Adrenal gland (tissue), 19 donors: ENCODE measurements at places on chromosomes 2 and 18. TPM values are rescaled to one million over a fixed set of nuclear protein-coding genes. Genes with fewer than 3 reads are reported as not detected.

Gene CFC1
- not detected for total RNA-seq

Gene GLI2
- 2.8 TPM for total RNA-seq

Gene CABLES1
- 11.2 TPM for total RNA-seq

Gene FABP1
- total RNA-seq, result not detected

Gene ABCG8
- 0.07 TPM for total RNA-seq

Gene LRRTM1
- total RNA-seq, result 0.27 TPM

DNA sequence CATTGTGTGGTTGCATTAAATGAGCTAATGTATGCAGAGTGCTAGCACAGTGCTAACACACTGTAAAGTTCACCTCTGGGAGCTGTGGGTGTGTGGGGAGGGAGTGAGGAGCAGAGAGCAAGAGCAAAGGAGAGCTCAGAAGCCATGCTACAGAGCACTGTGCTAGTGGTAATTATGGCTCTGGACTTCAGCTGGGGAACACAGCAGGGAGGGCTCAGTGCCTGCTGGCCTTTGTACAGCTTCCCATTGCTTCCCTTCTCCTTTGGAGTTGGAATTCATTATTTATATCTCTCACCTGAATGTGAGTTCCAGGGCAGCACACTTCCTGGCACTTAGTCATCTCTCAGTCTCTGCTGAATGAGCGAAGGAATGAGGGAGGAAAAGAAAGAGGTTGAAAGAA is 2.5 kb upstream of the PLA2R1 start:
- H3K36me3 ChIP-seq, result no peaks in the 10 kb centered on the region
- peaks cover 14% of the 10 kb centered on the region for H3K4me1 ChIP-seq
- DNase-seq, result no peak
- no peak overlapping the region for H3K4me3 ChIP-seq
- H3K27ac ChIP-seq, result no peak overlapping the region

- H3K27me3 ChIP-seq, result no peaks in the 10 kb centered on the region
- no peaks in the 10 kb centered on the region for H3K36me3 ChIP-seq
- DNase-seq, result no peak
Observed at GRCh38 chr2:231387904-231388724, 7.4 kb upstream of the B3GNT7 start.
